ENCODE measurements at places on chromosomes 3 and 15.

GRCh38 chr3:71305231-71306206 is 278.0 kb downstream of the FOXP1 start:
- no peak for DNase-seq

- DNase-seq, result no peak
These were observed 9.0 kb downstream of the SLC24A1 start for GRCh38 chr15:65630760-65631159.

GRCh38 chr3:178048768-178049167 is 487.5 kb upstream of the KCNMB2 start:
- no peak for DNase-seq

DNA sequence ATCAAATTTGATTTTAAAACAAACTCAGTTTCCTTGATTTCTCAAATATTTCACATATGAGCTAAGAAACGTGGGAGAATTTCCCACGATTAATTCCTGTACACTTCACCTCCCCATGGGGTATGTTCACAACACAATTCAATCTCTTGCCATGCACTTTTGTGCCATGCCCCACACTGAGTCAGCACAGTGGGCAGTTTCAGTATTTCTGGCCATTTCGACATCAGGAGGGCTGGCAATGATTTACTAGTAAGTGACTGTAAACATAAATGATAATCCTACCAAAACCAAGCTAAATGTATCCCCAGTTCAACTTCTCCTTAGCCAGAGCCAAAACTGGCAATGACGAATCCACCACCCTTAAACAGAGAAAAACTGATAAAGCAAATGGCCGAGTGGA is 293.6 kb downstream of the FGF12 start:
- no peak for DNase-seq

DNA sequence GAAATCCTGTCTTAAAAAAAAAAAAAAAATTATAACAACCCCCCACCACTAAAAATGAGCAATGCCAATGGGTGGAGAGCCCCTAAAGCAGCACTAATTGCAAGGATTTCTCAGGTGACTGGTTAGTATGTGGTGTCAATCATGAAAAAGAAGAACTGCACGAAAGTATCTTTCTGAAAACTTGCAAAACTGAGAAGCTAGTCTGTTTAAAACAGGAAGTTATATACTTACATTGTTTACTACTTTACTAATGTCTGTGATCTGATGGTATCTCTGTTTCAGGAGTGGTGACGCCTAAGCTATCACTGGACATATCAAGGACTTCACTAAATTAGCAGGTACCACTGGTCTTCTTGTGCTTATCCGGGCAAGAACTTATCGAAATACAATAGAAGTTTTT is at the start of gene CCR3:
CCR3 (plus strand) TSS at position 341 of the 400 bp plus-strand sequence. CDS start 22,699 bp downstream, outside the sequence.
- DNase-seq, result no peak

DNA sequence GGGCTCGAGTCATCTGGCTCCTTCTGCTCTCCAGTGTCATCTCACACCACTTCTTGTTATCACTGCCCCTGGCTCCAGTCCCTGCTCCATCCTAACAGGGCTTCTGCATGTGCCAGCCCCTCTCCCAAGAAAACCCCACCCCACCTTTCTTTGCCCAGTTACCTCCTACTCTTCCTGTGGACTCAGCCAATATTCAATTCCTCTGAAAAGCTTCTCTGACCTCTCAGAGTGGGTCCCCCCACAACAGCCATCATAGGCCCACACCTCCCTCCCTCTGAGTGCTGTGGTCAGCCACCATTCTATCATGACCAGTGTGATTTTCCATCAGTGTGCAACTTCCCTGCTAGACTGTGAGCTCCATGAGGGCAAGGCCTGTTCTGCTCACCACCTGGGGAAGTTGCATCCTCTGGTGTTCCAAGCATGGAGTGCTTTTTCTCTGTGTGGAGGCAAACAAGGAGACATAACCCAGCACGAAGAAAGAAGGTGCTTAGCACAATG is 71.6 kb downstream of the ADCY5 start:
- no peak for DNase-seq

DNA sequence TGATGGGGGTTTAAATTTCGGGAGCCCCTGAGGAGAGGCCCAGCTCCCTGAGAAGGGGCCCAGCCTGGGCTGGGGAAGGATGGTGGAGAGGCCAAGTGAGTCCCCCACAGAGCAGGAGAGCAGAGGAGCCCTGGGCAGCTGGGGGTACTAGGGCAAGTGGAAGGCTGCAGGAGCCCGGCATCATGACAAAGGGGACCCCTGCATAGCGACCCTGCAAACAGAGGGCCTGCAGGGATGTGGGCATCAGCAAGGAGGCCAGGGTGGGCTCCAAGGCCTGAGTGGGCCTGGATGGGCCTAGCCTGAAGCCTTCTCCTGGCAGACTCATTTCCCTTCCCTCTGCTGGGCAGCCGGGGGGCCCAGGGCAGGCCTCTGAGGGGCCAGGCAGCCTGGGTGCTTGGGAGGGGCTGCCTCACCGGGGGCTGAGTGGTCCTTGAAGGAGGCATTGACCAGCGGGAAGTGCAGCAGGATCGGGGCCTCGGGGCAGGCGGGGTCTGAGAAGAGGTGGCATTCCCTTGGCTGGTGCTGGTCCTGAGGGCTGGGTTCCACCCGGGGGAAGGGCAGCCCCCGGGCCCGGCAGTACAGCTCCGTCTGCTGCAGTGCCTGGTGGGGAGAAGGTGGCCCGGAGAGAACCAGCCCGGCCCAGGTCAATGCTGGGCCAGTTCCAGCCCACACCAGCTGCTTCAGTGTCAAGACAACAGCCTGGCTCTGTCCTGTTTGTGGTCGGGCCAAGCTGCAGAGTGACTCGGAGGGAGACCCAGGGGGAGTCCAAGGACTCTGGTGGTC is 24.7 kb downstream of the PLA2G4D start:
- no peak for DNase-seq

DNA sequence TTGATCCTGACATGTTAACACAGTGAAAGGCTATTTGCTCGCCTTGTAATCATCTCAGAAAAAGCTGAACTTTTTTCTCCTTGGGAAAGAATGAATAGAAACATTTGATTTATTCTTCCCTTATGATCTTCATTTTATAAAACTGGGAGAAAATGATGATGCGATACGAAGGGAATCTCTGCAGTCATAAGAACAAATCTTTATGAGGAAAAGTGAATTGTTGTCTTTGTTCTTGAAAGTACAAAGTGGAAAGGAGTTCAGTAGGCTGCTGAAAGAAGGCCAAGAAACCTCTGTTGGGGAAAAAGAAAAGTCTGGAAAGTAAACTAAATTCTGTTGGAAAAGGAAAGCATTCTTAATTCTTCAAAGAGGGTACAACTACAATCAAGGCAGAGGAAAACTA is 248.8 kb downstream of the NSUN3 start:
- no peak for DNase-seq

- DNase-seq, result peak; percentile 53
These were observed 28.2 kb upstream of the BCL6 start for GRCh38 chr3:187773233-187774184.

DNA sequence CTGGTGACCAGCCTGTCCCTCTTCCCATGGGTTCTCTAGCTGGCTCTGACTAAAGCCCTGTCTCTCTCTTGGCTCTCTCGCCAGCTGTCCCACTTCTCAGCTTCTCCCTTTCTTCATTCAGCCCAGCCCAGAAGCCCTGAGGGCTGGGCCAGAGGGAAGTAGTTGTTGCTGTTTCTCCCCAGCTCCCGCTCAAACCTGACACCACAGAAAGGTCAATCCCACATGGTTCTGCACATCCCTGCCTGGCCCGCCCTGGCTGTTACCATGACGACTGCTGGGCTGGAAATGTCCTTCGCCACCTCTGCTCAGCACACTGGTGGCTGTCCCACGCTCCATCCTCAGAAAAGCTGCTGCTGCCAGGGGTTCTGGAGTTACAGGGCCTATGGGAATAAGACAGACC is 25.9 kb downstream of the CCDC32 start:
- no peak for DNase-seq

GRCh38 chr3:27721717-27722564 is at the start of gene EOMES:
Gene EOMES (minus strand): TSS chr3:27722323. CDS start chr3:27722294, 29 bp downstream.
- DNase-seq, result no peak

GRCh38 chr3:141485641-141486495 is 959 bp upstream of the RASA2 start:
- no peak for DNase-seq

DNA sequence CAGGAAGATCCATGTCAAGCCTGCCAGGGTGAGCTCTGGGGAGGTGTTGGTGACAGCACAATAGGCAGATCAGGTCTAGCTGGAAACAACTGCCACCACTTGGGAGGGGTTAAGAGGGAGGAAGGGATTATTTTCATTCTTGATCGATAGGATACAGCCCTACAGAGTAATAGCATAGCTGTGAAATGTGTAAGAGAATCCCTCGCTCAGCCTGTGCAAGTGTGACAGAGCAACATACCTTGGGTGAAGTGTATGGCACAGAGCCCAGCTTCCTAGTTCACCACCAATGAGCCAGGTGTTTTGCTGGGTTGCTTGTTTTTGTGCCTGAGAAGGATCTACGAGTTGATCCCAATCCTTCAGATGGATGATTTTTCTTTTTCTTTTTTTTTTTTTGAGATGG is 9.2 kb upstream of the DCUN1D1 start:
- no peak for DNase-seq

- no peak for DNase-seq
These were observed 58.8 kb downstream of the XXYLT1 start for GRCh38 chr3:195212033-195212748.

- DNase-seq, result no peak
These were observed 2.0 kb upstream of the TM2D3 start for GRCh38 chr15:101654171-101654570.

DNA sequence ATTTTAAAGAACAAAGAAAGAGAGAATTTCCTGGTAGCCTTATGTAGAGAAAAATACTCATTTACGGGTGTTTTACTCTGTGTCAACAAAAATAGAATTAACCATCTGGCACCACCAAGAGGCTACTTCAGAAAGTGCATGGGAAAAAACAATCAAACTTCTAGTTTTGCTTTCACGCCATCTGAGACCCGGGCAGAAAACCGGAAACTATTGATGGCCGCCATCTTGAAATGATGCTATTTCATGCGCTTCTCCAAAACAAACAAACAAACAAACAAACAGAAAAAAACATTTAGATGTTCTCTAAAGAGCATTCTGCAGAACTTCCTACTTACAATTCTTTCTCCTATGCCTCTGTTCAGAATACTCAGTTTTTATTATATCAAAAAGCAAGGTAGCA is 49.4 kb upstream of the SYNPR start:
- DNase-seq, result peak; percentile 10

- DNase-seq, result no peak
These were observed 91.7 kb downstream of the NPTN start for GRCh38 chr15:73541479-73541878.

GRCh38 chr3:157938154-157938779 is 168.0 kb downstream of the SHOX2 start:
- DNase-seq, result no peak

DNA sequence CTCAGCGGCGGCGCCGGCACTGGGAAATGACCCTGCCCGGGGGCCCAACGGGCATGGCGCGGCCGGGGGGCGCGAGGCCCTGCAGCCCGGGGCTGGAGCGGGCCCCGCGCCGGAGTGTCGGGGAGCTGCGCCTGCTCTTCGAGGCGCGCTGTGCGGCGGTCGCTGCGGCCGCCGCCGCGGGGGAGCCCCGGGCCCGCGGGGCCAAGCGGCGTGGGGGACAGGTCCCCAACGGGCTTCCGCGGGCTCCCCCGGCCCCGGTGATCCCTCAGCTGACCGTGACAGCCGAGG is 172 bp downstream of the ITPKA start:
- DNase-seq, result no peak

DNA sequence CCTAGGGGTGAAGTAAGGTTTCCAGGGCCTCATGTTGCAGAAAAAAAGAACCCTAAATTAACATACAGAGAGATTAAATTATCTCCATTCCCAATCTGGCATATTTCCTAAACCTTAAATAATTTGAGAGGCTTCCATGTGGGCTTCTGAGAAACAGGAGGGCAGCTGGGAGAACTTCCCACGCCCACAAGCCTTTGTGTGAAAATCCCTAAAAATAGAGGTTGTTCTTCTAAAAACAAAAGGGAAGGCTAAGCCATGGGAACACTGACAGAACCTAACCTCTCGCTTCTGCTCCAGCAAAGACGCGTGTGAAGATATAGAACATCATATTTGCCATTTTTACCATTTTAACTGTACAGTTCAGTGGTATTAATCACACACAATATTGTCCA is 812 bp upstream of the SLC12A8 start:
- no peak for DNase-seq

DNA sequence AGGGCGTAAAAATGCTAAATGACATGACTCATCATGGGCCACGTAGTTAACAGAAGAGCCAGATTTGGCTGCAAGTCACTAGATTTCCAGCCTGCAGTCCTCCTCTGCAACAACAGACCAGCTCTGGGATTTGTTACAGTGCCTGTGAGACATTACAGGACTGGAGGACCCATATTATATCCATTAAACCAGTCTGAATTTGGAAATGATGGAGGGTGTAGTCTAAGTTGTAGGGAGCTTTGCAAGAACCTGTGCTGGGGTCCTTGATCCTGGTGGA is 10.8 kb downstream of the ZNF774 start:
- no peak for DNase-seq

- no peak for DNase-seq
These were observed 378.2 kb upstream of the AZI2 start for GRCh38 chr3:28726840-28727239.

GRCh38 chr3:13872451-13872850 is 7.4 kb downstream of the WNT7A start:
- DNase-seq, result no peak

DNA sequence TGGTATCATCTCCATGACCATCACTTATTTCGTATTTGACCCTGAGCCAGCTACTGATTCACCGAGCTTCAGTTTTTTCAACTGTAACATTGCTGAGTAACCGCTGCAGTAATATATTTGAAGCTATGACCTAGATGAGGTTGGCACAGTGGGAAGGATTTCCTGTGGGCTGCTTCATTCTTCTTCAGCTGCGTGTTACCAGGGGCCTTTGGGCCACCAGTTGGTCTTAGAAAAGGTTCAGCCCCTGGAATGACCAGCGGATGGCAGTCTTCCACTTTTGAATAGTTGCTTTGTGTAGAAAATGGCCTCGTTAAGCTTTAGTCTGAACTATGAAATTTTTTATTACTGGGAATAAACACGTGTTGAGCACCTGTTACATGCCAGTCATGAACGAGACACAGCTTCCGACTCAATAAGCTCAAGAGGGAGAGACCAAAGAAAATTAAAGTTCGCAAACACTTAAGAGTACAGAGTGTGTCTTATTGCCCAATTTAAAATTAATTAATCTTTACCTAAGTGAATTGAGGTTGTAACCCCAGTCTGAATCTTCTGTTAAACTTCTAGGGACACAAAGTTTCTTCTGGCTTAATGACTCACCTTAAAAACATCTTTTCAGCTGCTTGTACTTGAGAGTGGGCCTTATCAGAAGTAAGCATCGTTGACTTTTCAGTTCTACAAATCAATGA is 57.6 kb upstream of the NR2E3 start:
- DNase-seq, result no peak

DNA sequence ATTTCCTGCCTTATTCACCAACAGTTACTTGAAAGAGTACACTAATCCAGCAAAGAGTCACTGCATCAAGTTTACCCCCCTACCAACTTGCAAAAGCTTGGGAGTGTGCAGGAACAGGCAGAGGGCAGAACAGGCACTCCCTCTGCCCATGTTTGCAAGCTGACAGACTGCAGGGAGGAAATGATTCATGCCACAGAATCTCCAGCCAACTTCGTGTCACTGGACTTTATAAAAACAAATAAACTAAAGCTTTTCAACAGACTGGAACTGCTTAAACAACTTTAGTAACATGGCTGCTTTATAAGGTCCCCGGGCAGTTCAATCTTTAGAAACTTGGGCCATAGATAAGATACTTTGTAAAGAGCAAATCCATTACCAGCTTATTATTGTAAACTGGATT is 129.5 kb downstream of the THRB start:
- DNase-seq, result no peak
